ENCODE measurements at places on chromosomes 7 and 10. TPM values are rescaled to one million over a fixed set of nuclear protein-coding genes. Genes with fewer than 3 reads are reported as not detected.

DNA sequence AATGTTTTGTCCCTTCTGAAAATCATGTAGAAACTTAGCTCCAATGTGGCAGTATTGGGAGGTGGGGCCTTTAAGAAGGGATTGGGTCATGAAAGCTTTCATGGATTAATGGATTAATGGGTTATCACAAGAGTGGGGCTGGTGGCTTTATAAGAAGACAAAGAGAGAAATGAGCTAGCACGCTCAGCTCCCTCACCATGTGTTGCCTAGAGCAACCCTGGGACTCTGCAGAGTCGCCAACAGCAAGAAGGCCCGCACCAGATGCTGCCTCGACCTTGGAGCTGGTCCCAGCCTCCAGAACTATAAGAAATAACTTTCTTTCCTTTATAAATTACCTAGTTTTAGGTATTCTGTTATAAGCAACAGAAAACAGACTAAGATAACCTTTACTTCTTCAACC is 74.9 kb upstream of the HECW1 start:
- DNase-seq: no peak

- DNase-seq: no peak
Observed at GRCh38 chr10:6198171-6198570, 4.6 kb upstream of the PFKFB3 start.

GRCh38 chr10:48652344-48652743 is 32.3 kb upstream of the WDFY4 start:
- DNase-seq: no peak

- DNase-seq: no peak
Observed at GRCh38 chr10:94938383-94938782, at the start of gene CYP2C9. Gene CYP2C9, plus strand, starts transcription at chr10:94938658. Its CDS starts 25 bp downstream, at chr10:94938683.

The FAM180A gene
- 6.4 TPM for total RNA-seq
